ENCODE measurements at places on chromosomes 6 and 20.

- DNase-seq: no peak
Measured at GRCh38 chr20:44810391-44811149, at the start of gene RIMS4. TSS of gene RIMS4 (minus strand) at chr20:44810546. CDS start at chr20:44810271, 275 bp downstream.

DNA sequence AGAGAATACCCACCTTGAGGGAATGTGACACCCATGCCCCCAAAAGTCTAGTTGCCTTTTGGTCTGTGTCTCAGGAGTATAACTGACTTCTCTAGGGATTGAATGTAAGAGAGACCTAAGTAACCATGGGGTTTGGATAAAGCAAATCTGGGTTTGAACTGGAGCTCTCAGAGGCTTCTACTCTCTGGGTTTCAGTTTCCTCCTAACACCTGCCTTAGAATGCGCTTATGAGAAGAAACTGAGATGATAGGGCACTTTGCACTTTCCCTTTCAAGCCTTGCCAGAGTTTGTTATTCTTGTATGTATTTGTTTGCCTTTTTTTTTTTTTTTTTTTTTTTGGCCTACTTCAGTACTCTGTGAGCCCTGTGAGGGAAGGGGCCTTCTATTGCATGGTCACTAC is 19.4 kb downstream of the SDHAF4 start:
- DNase-seq: no peak

DNA sequence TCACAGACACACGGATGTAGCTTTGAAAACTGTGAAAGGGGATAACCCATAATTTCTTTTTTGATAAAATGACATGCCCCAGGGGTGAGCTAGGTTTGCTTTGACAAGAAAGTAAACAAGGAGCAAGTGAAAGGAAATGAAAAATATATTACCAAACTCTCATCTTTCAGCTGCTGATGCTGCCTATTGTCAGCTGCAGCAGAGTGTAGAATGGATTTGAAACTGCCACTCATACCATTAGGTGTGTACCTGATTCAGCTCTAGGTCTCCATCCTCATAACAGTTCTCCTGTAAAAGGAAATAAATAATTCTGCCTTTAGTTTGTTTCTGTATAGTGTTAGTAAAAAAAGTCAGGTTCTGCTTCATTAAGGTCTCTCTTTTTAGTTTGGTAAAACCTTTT is 415.1 kb upstream of the MARCKS start:
- DNase-seq: no peak

DNA sequence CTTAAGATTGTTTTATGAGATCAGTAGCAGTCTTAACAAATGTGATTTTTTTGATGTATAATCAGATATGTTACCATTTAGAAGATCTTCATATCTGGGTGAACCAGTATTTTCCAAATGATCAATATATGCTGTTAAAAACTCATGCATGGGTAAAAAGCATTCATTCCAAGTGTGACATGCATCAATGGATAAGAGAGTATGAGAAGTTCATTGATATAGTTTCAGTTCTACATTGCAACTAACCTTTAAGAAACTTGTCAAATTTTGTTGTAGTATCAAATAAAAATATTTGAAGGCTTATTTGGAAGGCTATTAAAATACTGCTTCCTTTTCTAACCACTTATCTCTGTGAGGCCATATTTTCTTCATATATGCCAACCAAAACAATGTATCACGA is 117.7 kb downstream of the FIG4 start:
- no peak for DNase-seq

DNA sequence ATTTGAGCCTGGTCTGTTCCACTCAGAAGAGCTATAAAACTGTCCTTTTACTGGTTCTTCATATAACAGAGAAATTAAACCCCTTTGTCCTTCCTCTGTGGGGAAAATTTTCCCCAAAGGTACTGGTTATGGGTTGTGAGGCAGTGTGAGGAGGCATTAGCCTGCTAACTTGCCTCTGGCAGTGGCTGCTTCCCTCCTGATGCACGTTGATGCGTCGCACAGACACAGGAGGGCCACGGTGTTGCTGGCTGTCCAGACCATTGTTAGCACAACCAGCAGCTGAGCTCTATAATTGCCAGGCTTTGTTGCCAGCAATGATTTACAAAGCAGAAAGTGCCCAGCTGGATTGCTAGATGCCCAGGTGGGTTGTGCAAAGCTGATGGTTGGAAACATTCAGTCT is 10.1 kb downstream of the AAR2 start:
- no peak for DNase-seq

DNA sequence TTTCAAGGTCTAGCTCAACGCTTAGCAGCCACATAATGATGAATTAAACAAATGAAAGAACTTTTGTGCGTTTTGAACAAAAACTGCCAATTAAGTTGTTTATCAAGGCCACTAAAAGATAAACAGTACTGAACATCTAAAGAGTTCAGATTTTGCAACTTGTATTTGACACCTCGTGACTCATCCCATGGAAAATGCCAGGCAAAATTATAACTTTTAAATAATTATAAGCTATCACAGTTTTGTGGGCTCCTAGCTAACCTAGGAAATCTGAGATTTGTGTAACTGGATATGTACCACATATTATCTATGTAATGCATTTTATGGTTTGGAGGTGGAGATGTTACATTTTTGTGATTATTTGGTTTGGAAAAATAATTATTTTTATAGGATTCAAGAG is 9.6 kb upstream of the BAG2 start:
- DNase-seq: no peak

GRCh38 chr6:109315341-109316110 is 66.7 kb downstream of the CD164 start:
- DNase-seq: no peak

- DNase-seq: no peak
Measured at GRCh38 chr6:79750806-79751205, 119.7 kb downstream of the SH3BGRL2 start.

GRCh38 chr6:20237677-20238460 is 25.6 kb upstream of the MBOAT1 start:
- no peak for DNase-seq

- no peak for DNase-seq
Measured at GRCh38 chr20:37350649-37351574, 5.0 kb downstream of the SRC start.

GRCh38 chr20:63072231-63072791 is 65.5 kb upstream of the BHLHE23 start:
- DNase-seq: no peak

GRCh38 chr6:45754432-45754831 is 261.2 kb downstream of the CLIC5 start:
- DNase-seq: no peak

DNA sequence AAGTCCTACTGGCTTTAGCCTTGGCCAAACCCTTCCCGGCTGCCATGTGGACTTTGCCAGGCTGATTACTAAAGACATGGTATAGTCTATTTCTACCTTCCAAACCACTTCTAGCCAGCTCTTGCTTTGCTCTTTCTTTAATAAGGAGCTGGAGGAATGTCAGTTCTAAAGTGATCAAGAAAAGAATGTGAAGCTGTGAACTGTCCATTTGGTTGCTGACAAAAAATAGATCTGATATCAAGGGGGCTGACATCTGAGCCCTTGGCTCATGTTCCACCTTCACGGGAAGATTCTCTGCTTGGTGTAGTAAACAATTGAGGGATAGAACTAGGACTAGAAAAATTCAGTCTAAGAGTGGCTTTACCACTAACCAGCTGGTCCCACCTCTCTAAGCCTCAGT is 22.6 kb downstream of the GNAS-AS1 start:
- no peak for DNase-seq

- no peak for DNase-seq
Measured at GRCh38 chr6:54267798-54268197, 40.4 kb upstream of the TINAG start.

DNA sequence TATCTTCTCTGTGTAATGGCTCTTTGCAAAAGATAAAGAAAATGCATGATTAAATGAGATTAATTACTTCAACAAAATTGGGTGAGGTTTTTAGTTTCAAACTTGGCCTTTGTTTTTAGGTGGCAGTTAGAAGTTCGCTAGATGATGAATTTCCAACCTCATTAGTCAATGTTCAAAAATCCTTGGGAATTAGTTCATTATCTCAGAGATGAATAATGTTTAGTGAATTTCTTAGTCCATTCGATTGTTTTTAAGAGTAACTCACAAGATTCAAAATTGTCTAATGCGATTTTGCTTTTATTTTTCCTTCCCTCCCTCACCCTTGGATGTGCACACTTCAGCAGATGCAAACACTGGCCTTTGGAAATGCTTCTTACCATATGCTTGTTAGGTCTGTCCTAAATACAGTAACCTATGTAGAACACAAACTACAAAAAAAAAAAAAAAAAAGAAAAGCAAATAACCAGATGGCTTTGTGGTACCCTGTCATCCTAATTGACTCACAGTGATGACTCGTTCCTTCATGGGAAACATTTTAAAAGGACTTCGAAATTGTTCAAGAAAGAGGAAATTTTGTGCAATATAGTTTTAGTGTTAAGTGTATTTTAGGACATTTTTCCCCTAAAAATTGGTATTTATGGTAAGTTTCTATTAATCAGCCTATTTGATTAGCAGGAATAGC is 66.7 kb downstream of the FAM229B start:
- DNase-seq: no peak

- peak; percentile 83 for DNase-seq
Measured at GRCh38 chr20:63979557-63980316, at the start of gene SAMD10. TSS of gene SAMD10 (minus strand) at chr20:63979642. CDS start at chr20:63979467, 175 bp downstream.

DNA sequence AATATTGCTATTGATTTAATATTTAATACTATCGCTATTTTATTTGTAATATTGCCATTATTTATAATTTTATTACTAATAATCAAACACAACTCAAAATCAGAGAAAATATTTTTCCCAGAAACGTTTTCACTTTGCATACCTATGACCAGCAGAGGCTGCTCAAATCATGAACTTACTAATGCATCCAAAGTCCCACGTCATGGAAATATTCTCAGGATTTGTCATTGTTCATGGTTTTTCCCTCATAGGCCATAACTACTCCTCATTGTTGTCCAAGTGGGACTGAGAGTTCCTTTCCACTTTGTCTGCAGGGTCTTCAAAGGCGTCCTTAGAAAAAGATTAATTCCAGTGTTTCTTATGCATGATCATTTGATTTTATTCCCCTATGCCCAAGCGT is 344.8 kb downstream of the THBS2 start:
- DNase-seq: no peak

DNA sequence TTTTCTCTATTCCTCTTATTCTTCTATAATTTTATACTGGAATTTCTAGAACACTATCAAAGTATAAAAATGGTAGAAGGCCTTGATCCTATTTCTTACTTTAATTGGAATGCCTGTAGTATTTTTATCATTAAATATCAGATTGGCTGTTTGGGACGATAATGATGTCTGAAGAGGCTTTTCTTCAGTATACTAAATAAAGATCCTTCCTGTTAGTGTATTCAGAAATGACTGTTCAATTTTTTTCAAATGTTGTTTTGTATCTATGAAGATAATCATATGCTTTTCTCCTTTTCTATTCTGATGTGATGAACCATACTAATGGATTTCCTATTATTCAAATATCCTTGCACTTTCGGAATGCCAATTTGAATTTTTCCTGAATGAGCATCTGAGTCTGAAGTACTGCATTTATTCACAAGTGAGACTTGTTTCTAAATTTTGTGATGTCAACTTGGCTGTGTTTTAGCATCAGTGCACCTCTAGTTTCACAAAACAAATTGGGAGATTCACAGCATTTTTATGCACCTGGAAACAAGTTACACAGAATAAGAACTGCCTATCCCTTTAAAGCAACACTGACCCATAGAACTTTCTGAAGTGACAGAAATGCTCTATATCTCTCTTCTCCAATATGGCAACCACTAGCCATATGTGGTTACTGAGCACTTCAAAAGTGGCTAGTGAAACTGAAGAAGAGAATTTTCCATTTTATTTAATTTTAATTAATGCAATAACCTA is 71.6 kb upstream of the PRND start:
- no peak for DNase-seq

GRCh38 chr6:39087197-39087596 is 27.8 kb downstream of the SAYSD1 start:
- no peak for DNase-seq

DNA sequence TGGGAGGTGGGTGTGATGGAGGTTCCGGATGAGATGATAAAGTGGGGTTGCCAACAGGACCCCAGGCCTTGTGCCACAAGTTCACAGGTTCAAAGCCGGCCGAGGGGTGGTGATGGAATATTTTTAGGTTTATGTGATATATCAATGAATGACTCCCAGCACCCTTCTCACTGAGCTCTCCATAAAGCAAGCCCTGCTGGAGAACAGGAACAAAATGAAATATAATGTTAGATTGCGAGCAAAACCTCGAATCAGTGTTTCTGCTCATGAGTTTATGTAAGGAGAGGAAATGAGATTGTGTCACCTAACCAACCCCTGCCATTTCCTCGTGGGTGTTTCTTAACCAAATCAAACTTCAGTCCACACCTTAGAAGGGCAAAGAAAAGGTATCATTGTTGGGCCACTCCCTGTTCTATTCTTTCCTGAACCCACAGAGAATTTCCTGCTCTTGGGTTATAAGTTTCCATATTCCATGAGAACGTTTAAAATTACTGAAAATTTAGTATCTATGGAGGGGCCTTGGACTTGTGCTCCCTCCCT is 192.2 kb upstream of the EXOC2 start:
- DNase-seq: no peak

DNA sequence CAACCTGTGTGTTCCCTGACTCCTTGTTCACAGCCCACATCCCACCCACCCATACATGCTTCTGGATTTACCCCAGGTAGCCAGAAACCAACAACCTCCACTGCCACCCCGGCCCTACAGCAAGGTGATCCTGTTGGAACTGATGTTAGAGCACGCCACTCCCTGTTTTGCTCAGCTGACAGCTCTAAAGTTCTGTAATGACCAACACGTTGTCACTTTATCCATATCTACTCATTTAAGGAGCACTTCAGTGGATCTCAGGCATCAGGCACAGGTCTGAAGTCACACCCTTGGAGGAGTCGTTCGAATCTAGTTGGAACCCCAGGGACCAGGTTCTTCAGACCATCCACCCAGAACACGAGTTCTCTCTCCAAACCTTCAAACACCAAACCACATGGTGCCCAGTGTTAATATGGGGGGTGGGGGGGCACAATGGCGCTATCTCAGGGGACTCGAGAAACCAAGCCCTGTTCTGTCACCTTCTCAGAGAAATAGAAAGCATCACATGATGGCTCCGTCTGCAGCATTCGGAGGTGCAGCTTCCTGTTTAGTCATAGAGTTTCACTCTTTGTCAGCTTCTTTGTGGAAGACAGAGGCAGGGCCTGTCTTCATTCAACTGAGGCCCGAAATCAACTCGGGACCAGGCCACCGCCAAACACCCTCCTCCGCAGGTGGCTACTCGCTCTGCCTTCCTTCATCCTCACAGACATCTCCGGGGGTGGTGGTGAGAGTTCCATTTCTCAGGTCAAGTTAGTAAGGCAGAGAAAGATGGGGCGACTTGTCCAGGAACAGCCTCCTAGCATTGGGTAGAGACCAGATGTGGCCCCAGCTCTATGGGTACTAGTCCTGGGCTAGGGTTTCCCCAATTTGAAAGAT is 142.2 kb downstream of the NFATC2 start:
- DNase-seq: no peak

GRCh38 chr6:157505912-157506491 is 125.0 kb downstream of the ZDHHC14 start:
- no peak for DNase-seq

GRCh38 chr6:81876971-81877370 is 124.5 kb upstream of the TENT5A start:
- DNase-seq: no peak

- DNase-seq: no peak
Measured at GRCh38 chr20:44664131-44664530, 12.6 kb upstream of the ADA start.

Data from HuH-7.5 (cell line).